ENCODE measurements at places on chromosomes 7 and 10.

- no peak for DNase-seq
Measured at GRCh38 chr7:29488977-29489376, 74.7 kb upstream of the PRR15 start.

DNA sequence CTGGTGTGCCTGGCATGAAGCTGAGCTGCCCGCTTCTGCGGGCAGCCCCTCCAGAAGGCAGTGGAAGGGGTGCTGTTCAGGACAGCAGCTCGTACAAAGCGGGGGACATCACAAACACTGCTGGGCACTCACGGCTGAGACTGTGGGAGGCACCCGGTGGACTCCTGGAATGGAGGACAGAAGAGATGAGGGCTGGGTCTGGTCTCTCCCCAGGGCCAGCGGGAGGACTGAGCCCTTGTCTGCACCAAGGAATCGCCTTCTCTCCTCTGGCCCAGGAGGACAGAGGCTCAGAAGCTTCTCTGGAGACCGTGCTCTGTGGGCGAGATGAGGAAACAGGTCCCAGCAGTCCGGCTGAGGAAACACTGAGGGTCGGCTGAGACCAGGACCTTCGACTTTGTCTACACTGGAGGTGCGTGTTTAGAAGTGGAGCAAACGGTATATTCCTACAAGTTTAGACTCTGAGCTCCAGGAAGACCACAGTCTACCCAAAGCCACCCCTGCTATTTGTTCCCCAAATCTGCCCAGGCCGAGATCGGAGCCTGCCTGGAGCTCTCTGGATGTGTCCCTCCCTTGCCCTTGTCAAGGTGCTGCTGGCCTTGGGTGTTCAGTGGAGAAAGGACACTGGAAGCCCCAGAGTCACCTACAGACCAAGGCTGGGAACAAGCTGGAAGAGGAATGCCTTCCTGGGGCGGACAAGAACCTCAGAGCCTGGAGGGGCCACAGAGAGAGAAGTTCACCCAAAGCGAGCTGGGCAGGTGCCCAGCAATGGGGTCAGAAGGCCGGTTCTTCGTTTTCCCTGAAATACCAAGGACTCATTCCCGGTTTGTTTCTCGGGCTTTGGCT, 12.9 kb upstream of the INPP5A start:
- no peak for DNase-seq

- DNase-seq: no peak
Measured at GRCh38 chr7:85773116-85773728, 586.4 kb upstream of the SEMA3D start.

- DNase-seq: no peak
Measured at GRCh38 chr10:113644185-113645120, 19.4 kb downstream of the NRAP start.

DNA sequence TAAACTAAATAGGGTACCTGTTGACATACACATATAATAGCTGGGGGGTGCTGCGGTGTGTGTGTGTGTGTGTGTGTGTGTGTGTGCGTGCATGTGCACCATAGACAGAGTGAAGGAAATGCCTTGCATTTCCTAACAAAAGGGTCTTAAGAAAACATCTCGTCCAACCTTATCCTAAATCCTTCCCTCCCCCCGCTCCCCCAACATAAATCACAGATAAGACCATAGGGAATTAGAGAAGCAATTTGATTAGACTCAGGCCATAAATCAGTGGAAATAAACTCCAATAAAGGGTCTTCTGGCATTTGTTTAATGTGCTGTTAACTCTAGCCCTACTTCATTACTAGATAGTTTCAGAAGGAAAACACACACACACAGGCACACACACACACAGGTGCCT, 148.5 kb downstream of the PPP1R17 start:
- DNase-seq: no peak

DNA sequence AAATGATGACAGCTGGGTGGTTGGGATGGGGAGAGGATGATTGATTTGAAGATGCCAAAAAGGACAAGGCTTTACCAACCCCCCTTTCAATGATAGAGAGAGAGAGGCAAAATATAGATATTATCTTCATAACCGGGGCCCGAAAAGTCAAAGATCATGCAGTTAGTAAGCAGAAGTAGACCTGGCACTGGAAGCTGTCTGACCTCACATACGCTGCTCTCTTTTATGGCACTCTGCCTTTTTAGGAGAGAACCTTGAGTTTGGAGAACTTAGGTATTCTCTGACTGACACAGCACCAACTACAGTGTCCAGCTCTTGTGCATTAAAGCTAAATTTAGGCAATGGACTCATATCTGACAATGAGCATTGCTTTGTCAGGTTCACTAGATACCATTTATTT, 30.7 kb downstream of the CNNM2 start:
- no peak for DNase-seq

DNA sequence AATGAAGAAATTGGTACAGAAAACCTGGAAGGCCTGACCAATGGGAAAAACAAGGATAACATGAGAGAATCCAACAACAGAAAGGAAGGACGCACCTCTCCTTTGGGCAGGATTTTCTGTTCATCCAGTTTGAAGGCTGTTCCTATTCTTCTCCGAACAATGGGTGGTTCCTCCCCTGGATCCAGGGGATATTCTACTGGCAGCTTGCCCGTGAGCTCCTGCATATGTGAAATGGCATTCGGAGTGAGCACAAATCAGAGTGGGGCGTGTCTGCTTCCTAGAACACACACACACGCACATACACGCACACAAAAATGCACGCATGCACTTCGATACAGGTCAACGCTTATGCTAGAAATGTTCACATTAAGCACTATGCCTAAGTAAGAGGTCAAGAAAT, 83.5 kb downstream of the PRPF18 start:
- no peak for DNase-seq

DNA sequence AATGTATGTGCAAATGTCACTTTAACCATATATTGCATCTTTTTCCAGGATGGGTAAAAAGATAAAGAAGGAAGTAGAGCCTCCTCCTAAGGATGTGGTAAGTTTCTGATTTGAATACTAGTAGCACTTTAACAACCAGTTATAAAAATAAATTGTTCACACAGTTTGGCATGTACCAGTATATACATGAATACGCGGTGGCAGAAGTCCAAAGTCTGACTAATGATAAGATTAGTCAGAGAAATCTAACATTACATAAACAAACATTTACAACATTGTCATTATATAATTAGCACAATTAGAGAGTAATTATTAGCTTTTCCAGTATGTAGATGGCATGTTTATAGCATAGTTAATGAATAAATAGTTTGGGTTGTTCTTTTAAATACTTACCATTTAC, 4.1 kb downstream of the ARMC3 start:
- no peak for DNase-seq

- DNase-seq: no peak
Measured at GRCh38 chr7:157158400-157158799, 19.7 kb downstream of the UBE3C start.

- no peak for DNase-seq
Measured at GRCh38 chr10:78759456-78760120, 309.2 kb upstream of the ZMIZ1 start.

DNA sequence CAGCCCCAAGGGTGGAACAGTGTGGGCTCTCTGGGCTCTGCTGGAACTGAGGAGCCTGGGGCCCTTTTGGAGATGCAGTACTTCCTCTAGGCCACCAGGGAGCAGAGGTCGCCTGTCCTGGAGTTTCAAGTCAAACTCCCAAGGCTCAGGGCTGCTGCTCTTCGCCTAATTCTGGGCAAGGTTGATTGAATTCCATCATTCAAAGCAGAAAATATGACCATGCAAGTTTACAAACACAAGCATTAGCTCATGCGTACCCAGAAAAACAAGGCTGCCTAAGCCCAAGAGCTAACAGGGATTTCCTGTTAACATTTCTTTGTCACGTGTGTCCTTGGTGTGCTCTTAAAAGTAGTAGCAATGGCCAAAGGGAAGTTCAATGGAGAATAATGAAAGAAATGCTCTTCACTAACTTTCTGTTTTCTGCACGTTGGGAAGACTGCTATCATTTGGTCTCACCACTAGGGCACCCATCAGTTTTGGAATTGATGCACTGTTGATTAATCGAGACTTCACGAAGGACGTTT, 20.1 kb downstream of the LDB3 start:
- peak; percentile 64 for DNase-seq

DNA sequence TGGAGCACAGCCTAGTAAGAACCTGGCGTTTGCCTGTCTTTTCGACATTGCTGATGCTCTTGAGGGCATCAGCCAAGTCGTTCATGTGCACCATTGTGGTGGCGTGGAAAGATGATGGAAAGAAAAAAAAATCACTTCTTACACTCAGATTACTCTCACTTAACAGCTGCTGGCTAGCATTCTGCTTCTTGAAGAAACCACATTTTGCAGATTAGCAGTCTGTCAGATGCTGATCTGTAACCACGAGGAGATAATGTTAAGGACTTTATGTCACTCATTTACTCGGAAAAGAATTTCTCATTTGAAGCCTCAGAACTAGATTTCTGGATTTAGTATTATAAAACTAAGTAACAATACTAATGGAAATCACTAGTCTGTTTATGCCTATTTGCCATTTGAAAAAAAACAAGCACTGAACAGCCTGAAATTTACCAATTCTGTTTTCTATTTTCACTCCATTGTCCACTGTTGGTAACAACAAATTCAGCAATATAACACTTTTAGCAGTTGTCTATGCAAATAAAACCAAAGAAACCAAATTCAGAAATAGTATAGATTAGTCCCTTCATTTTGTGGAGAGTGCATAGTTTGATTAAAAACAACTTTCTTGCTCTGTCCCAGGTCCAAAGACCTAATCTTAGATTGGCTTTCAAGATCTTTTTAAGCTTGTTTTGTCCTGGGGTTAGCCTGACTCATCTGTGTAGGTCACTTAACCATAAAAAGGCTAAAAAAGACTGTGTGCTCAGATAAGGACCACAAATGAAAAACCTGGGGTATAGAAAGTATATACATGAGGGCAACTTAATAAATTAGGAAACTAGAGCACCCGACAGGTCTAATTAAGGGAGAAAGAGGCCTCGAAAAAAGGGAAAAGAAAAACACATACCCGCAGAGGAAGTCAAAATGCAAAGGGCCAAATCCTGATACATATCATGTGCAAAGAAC, 67.5 kb downstream of the NT5C2 start:
- DNase-seq: no peak

DNA sequence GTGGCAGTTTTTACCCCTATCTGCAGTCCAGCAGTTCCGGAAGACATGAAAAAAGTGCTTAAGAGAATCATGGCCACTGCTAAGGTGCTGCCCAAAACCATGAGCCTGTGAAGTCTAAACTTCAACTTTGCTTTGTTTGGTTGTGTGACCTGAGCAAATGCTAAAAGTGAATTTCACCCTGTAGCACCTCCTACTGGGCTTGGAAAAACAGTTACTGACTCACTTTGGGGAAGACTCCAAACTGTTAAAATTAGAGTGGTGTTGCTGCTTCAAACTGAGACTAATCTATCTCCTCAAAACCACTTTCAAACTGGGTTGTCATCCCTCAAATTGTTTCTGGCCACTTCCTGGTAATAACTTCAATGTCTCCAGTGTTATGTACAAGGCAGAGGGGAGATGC, 21.3 kb downstream of the MKX start:
- no peak for DNase-seq

DNA sequence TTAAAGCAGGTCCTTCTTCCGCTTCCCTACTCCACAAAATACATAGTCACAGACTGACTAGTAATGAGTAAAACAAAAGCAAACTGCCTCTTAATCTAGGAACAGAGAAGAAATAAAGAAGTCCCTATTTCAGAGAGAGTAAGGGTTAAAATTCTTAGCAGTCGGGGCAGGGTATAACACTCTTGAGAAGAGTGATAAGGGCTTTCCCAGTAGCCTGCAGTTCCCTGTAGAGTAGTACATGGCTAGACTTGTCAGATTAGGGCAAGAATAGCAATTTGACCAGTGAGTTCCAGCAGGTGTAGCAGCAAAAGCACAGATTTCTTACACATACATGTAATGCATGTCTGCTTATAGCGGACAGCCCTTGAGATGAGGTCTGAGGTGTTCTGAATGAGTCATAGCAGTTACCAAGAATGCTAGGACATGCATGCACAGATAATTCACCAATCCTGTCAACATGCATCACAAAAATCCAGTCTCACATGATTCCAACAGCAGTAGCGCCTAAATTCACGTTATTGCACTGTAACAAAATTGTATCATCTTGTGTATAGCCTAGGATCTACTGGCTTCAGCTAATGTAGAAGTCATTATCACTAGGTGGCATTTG, 40.7 kb downstream of the BTRC start:
- no peak for DNase-seq

DNA sequence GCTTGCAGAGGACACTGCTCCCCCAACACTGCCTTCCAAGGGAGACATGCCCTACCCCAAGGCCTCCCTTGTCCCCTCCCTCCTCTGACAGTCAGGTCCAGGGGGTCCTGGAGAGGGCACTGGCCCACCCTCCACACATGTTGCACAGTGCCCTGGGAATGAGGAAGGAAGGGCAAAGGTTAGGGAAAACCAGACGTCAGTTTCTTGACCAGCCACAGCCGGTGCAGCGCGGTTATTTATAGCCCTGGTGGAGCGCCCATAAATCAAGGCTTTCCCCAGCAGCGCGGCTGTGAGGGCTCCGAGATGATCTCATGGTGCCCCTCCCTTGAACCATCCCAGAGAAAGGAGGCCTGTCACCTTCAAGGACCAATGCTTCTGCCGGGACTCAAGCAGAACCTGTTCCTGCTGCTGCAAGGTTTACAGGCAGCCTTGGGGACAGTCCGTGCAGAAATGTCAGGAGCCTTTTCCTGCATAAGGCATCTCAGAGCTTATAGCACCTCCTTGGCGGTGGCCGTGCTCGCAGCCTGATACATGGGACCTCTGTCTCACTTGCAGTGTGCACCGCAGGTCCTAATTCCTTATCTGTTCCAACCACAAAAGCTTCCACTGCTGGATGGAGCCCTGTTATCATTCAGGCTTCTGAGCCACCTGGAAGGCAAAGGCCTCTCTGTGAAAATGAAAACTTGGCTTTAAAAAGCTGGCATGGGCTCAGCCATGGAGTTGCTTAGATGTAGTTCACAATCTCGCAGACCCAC, 127.3 kb downstream of the LHPP start:
- no peak for DNase-seq

DNA sequence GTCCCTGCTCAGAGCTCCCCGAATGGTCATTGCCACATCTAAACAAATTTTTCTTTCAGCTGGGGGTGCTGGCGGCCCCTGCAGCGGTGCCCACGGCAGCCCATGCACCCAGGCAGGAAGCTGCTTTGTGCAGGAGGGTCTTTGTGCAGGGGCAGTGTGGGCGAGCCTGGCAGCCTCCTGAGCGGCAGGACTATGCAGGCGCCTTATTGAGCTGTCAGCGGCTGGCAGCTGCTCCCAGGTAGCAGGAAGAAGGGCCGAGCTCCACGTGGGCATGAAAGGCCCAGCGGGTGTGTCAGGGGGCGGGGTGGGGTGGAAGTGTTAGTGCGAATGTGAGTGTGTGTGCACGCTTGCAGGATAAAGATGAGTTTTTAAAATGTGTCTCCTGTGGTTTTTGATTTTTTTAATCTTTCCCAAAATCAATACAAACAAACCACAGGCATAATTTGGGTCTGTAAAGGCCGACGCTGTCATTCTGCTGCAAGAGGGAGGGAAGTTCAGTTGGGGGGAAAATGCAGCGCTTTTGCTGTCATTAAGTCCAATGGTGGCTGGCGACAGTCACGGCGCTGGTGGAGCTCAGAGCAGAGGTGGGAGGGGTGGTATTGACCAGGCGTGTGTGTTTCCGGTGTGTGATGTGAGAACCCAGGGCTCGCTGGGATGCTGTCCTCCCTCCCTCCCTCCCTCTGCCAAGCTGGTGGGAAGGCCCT, 83.9 kb downstream of the LHPP start:
- no peak for DNase-seq

- no peak for DNase-seq
Measured at GRCh38 chr7:142745091-142745635, 4.1 kb upstream of the PRSS1 start.

All from CD4-positive, alpha-beta T cell treated with Interleukin-4 for 1 hour (primary cell).